Effector CD8-positive, alpha-beta T cell (primary cell): ENCODE measurements at places on chromosomes 3 and 15.

- DNase-seq: no peak
These were observed 250.9 kb upstream of the IGF1R start for GRCh38 chr15:98397419-98397818.

DNA sequence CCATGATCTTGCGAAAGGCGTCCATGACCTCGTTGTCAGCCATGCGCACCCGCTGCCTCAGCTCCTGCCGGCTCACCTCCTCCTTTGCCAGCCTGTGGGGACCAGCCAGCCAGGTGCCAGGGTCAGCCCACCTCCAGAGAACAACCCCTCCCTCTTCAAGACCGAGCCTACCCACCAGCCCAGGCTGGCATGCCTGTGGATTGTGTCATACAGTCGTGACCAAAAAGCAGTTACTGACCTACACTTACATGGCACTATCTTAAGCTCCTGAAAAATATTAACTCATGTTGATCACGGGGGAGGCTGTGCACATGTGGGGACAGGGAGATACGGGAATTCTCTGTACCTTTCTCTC is 10.7 kb upstream of the CAMK1 start:
- DNase-seq: no peak

DNA sequence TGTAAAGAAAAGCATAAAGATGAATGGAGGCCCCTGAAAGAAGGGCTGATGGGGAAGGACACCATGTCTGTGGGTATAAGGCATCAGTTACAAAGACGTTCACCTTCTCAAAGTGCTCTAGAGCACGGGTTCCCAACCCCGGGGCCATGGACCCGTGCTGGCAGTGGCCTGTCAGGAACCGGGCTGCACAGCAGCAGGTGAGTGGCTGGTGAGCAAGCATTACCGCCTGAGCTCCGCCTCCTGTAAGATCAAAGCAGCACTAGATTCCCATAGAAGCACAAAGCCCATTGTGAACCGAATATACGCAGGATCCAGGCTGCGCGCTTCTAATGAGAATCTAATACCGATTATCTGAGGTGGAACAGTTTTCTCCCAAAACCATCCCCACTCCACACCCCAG is 25.7 kb downstream of the MYO1E start:
- DNase-seq: no peak

DNA sequence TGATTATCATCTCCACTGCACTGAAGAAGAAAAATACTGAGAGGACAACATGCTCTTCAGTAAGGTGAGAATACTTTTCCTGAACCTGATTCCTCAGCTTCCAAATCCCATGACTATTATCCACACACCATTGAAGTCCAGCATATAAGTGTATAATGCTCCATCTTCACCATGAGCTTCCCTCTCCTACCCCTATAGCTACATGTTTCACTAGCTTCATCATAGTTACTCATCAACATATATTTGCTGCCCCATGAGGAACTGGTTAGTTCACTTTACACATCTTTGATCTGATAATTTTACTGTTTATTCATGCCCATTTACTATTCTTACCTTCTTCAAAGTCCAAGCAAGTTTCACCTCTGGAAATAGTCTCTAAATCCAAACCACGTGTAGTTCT is 908.5 kb upstream of the SEMA6D start:
- no peak for DNase-seq

- DNase-seq: no peak
These were observed 8.0 kb downstream of the ANKDD1A start for GRCh38 chr15:64919721-64920120.

GRCh38 chr15:65916664-65917406 is 47.5 kb downstream of the RAB11A start:
- no peak for DNase-seq

GRCh38 chr3:9957214-9957613 is 5.0 kb upstream of the PRRT3 start:
- DNase-seq: no peak

GRCh38 chr15:82952158-82953081 is at the start of gene HOMER2:
HOMER2 (minus strand) TSS chr15:82952720; CDS start chr15:82952535, 185 bp downstream.
- DNase-seq: no peak

DNA sequence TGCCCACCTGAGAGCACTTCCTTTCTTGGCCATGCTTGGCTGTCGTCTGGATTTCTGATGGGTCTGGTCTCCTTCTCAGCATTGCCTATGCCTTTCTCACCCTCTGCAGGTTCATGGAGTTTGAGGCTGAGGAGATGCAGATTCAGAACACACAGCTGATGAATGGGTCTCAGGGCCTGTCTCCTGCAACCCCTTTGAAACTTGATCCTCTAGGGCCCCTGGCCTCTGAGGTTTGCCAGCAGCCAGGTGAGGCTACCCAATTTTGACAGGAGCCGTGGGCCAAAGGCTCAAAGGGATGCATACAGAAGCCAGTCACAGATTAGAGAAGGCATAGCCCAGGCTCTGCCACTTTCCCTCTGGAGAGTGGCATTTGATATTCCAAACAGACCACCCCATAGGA is 10.5 kb downstream of the NUTM1 start:
- no peak for DNase-seq

DNA sequence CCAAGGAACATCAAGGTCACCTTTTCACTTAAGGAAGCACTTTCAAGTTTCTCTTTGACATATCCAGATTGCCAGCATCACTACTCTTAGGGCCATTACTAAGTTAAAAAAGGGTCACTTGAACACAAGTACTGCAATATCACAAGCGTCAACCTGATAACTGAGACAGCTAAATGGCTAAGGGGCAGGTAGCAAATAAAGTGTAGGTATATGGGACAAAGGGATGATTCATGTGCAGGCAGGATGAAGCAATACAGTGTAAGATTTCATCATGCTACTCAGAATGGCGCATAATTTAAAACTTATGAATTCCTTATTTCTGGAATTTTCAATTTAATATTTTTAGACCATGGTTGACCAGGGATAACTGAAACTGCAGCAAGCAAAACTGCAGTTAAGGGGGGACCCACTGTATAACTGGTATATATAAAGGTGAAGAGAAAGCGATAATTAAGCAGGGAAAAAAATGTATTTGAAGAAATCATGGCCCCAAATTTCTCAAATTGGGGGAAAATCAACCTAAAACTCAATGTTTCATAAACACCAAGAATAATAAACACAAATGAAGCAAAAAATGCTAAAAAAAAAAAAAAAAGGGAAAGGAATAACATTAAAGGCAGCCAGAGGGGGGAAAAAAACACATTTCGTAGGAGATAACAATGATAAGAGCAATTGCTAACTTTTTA is 13.1 kb downstream of the CCR1 start:
- no peak for DNase-seq

DNA sequence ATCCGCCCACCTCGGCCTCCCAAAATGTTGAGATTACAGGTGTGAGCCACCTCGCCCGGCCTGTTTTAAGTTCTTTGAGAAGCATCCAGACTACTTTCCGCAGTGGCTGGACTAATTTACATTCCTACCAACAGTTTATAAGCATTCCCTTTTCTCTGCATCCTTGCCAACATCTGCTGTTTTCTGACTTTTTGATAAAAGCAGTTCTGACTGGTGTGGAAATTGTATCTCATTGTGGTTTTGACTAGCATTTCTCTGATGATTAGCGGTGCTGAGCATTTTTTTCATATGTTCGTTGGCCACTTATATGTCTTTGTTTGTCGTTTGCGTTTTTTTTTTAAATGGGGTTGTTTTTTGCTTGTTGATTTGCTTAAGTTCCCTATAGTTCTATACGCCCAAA is 208.4 kb upstream of the DPPA4 start:
- DNase-seq: no peak

DNA sequence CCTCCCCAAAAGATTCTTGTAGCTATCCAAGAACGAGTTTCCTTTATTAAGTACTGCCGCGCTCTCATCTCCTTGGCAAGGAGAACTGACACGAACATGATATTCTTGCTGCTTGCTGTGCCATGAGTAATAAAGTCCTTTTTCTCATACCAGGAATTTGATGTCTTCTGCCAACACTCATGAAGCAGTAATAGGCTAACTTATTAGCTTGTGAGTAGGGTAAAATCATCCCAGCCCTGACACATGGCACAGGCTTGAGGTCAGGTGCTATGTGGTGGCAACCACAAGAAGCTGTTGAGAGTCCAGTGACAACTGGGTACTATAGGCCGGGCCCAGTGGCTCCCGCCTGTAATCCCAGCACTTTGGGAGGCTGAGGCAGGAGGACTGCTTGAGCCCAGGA is 22.7 kb upstream of the UBXN7 start:
- DNase-seq: no peak

- no peak for DNase-seq
These were observed 18.6 kb downstream of the CRYGS start for GRCh38 chr3:186525369-186526255.

GRCh38 chr3:73609655-73610054 is 15.1 kb downstream of the PDZRN3 start:
- DNase-seq: no peak

DNA sequence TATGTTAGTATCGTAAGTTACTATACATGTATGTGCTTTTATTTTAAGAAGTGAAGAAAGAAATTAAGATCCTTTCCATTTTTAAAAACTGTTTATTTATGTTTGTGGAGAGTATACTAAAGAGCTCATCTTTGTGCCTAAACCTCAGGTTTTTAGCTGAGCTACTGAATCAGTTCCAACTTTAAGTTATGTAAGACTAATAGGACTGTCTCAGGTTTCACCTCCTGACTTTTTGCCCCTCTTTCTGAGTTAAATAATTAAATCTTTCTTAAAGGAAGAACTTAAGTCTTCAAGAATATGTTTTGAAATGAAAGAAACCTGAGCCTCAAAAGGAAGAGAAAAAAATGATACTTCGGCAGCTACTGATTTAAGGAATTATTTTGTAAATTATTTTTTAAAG is 2.6 kb downstream of the SLMAP start:
- no peak for DNase-seq

- DNase-seq: peak; percentile 54
These were observed at the start of gene EOGT for GRCh38 chr3:69013253-69014021. EOGT (minus strand) TSS chr3:69013684; CDS start chr3:69009846, 3,838 bp downstream.

DNA sequence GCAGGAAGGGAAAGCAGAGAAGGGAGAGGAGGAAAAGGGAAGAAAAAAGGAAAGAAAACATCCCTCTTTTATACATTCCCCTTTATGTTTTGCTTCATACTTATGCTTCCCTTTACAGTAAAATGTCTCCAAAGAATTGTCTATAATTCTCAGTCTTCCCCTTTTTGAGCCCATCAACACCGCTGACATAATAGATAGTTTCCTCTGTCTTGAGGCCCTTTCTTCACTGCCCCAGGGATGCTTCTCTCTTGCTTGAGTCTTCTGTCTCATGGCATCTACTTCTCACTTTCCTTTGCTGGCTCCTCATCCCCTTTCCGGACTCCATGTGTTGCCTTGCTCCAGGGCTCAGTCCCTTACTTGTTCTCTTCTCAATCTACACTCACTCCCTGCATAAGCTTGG is 99.7 kb upstream of the DAZL start:
- no peak for DNase-seq

GRCh38 chr3:14016900-14017475 is 107.7 kb downstream of the CHCHD4 start:
- DNase-seq: no peak

DNA sequence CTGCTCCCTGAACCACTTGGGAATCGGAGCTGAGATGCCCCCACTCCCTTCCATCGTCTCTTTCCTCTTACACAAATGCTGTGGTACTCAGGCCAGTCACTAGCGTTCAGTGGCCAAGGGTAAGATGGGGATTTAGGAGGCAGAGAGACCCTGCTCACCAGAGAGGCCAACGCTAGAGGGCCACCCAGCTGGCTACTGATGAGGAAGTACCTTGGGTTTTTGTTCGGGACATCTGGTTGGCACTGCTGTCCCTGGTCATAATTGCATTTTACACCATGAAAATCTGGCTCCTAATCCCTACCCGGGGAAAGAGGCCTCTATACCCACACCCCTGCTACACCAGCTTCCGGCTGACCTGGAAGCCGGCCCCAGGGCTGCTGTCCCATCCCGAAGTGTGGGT is 7.7 kb downstream of the MAP6D1 start:
- no peak for DNase-seq

GRCh38 chr3:170614214-170614966 is 28.5 kb upstream of the SLC7A14 start:
- DNase-seq: no peak

DNA sequence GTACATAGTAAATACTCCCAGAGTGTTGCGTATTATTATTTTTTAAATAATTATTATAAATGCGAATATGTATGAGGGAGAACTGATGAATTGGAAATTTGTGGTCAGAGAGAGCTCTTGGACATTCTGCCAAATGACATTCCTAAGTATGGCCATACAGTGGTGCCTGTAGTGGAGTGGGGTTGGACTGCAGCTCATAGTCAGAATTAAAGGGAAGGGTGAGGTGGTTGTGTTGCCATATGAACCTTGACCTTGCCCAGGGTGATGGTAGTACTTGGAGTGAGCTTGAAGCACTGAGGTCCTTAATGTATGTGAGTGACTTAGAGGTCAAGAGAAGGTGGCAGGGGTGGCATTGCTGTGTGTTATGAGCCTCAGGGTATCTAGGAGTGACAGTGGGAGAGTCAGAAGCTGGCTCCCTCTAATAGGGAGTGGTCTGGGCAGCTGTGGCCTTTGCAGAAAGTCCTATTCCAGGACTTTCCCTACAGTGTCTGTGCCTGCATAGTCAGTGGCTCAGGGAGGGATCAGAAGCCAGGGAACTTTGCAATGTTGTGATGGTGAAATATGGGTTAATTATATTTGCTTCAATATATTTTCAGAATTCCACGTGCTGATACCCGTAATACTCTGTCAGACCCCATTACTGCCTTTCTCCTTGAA is 26.2 kb downstream of the PDE8A start:
- DNase-seq: no peak

- no peak for DNase-seq
These were observed 9.9 kb downstream of the MB21D2 start for GRCh38 chr3:192907784-192908183.

DNA sequence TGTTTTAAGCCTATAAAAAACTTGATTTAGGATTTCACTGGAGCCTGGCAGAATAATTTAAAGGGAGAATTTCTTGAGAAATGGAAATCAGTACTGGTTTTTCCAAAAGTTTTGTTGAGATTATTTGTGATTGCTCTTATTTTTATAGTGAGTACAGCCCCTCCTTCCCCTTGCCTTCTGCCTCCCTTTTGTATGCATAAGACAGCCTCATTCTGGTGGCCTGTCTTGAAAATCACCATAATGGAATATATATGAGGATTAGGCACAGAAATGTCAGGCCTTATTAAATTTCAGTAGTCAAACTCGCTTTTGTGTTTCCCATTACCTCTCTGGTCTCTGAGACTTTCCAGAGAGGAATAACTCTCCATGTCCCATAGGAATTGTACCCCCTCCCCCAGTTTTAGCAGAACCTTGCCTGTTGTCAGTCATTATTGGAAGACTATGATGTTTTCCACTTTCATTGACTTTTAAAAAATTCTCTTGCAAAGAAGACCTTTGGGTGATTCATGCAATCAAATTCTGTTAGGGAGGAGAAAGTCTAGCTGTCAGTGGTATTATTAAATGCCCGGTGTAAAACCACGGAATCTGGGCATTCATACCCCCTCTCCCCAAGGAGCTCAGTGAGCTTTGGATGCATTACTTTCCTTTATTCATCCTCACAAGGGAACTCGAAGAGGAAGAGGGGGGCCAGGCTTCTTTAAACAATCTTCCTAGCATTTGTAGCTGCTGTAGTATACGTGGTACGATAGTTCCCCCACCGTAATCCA is 171.6 kb upstream of the TSC22D2 start:
- no peak for DNase-seq

- no peak for DNase-seq
These were observed 316.6 kb downstream of the RBMS3 start for GRCh38 chr3:29597376-29598008.

- no peak for DNase-seq
These were observed 11.6 kb downstream of the TRPC1 start for GRCh38 chr3:142735462-142735861.

- DNase-seq: no peak
These were observed 207.5 kb downstream of the RPLP1 start for GRCh38 chr15:69660114-69660513.

- DNase-seq: no peak
These were observed 32.6 kb downstream of the BBX start for GRCh38 chr3:107555359-107555758.
